ENCODE measurements at places on chromosomes 4 and X. TPM values are rescaled to one million over a fixed set of nuclear protein-coding genes. Genes with fewer than 3 reads are reported as not detected.
A peak's percentile ranks its signal among the peaks of the same experiment; 100 is the strongest.

The TCEAL1 gene
- 12.5 TPM for total RNA-seq

DNA sequence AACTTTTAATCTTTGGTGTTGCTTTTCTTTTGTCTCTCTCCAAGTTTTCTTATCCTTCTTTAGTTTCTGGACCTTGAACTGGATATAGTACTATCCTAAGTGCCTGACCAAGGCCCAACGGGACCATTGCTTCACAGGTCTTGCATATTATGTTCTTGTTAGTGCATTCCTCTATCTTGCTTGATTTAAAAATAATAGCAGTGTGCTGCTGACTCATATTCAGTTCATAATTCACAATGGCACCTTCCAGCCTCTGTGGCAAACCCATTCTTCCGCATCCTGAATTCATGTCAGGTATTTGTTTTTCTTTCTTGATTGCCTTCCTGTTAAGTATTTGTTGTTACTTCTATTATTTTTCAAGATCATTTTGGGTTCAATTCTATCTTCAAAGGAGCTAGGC is 197.1 kb upstream of the GIMD1 start:
- H3K4me1 ChIP-seq: peaks cover 8% of the 10 kb centered on the region
- no peaks in the 10 kb centered on the region for H3K36me3 ChIP-seq
- DNase-seq: no peak
- no peak overlapping the region for H3K4me3 ChIP-seq
- H3K27me3 ChIP-seq: no peaks in the 10 kb centered on the region

DNA sequence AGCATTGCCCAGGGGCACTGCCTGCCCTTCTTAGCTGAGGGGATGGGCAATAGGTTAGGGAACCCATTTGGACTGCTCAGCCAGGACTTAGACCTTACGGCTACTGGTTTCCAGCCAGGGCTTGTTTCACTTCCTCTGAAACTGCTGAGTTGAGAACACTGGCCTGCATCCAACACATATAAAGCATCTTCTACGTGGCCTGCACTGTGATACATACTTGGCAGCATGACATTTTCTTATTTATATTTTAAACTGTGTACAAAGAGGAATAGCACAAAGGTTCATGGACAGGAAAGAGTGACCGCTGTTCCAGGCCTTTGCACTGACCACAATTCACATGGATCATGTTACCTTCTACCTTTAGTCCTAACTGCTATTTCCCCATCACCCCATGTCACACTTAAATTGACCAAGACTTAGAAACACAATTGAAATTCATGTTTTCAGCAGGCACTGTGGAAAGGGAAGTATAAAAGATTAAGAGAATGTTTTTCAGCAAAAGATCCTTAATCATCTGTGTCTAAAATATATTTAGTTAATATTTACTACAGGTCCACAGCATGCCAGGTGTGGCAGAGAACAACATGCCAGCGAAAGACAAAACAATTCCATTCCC is 43.7 kb downstream of the NLGN4X start:
- H3K36me3 ChIP-seq: no peaks in the 10 kb centered on the region
- peaks cover 2% of the 10 kb centered on the region for H3K27me3 ChIP-seq
- no peak overlapping the region for H3K4me3 ChIP-seq
- no peak for DNase-seq
- H3K27ac ChIP-seq: no peak overlapping the region
- no peaks in the 10 kb centered on the region for H3K4me1 ChIP-seq

DNA sequence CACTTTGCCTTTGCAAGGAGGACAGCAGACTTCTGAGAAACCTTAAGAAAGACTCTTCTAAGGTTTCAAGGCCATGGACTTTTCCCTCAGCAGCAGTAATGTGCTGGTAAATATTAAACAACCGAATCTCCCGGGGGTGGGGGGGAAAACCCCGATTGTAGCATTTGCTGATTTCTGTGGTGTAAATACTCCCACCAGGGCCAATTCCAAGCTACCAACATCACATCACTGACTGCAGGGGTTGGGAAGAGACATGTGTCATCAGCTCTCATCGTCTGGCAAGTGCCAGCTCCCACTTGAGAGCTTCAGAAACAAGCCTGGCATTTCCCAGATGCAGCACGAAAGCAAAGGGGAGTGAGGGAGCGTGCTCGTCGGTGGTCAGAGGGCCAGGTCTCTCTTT is 101.2 kb downstream of the BCOR start:
- no peaks in the 10 kb centered on the region for H3K4me1 ChIP-seq
- DNase-seq: no peak
- H3K36me3 ChIP-seq: no peaks in the 10 kb centered on the region
- H3K27ac ChIP-seq: peak overlapping the region; percentile 52

- H3K4me1 ChIP-seq: no peaks in the 10 kb centered on the region
- H3K36me3 ChIP-seq: no peaks in the 10 kb centered on the region
- no peak overlapping the region for H3K27ac ChIP-seq
- peaks cover 5% of the 10 kb centered on the region for H3K27me3 ChIP-seq
- H3K4me3 ChIP-seq: no peak overlapping the region
Measured at GRCh38 chr4:5955201-5955821, 62.4 kb upstream of the CRMP1 start.

DNA sequence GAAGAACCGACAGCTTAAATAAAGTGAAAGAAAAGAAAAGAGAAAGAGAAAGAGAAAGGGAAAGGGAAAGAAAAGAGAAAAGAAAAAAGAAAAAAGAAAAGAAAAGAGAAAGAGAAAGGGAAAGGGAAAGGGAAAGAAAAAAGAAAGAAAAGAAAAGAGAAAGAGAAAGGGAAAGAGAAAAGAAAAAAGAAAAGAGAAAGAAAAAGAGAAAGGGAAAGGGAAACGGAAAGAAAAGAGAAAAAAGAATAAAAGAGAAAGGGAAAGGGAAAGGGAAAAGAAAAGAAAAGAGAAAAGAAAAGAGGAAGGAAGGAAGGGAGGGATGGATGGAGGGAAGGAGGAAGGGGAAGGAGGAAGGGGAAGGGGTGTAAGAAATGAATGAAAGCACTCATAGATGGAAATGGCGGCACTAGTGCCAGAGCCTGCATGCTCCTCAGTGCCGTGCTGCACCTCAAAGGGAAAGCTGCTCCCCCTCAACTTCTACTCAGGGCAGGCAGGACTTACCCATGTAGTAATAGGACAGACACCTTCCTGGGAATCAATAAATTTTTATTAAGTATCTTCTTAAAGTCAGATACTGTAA is 70.7 kb downstream of the AFAP1 start:
- no peak for DNase-seq
- peaks cover 4% of the 10 kb centered on the region for H3K27me3 ChIP-seq
- no peak overlapping the region for H3K27ac ChIP-seq

DNA sequence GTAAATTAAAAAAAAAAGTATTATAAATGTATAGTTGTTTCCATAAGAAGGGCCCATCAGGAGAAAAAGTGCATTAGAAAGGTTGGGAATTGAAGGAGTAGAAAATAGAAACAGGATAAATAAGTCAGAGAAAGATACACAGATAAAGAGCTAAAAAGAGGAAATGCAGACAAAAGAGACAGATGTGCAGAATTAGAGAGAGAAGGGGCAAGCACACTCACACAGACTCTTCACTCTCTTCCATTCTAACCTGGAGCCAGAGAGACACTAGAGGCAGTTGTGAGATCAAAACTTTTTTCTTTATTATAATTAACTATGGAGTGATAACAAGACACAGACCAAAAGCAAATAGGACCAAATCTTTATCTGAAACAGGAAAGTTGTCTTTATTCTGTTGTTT is 134.1 kb downstream of the CEP135 start:
- no peaks in the 10 kb centered on the region for H3K27me3 ChIP-seq
- no peak overlapping the region for H3K27ac ChIP-seq
- DNase-seq: no peak
- H3K4me3 ChIP-seq: no peak overlapping the region
- H3K4me1 ChIP-seq: peaks cover 26% of the 10 kb centered on the region

GRCh38 chrX:24306440-24306839 is 7.4 kb downstream of the SUPT20HL2 start:
- no peak for DNase-seq
- no peaks in the 10 kb centered on the region for H3K27me3 ChIP-seq
- H3K4me3 ChIP-seq: no peak overlapping the region
- no peaks in the 10 kb centered on the region for H3K36me3 ChIP-seq
- peaks cover 4% of the 10 kb centered on the region for H3K4me1 ChIP-seq

GRCh38 chr4:6956434-6957147 is 47.0 kb downstream of the TBC1D14 start:
- no peaks in the 10 kb centered on the region for H3K36me3 ChIP-seq
- peaks cover 13% of the 10 kb centered on the region for H3K4me1 ChIP-seq
- no peak overlapping the region for H3K27ac ChIP-seq
- peaks cover 3% of the 10 kb centered on the region for H3K27me3 ChIP-seq
- DNase-seq: no peak
- no peak overlapping the region for H3K4me3 ChIP-seq

- H3K36me3 ChIP-seq: no peaks in the 10 kb centered on the region
- peaks cover 1% of the 10 kb centered on the region for H3K27me3 ChIP-seq
- H3K4me1 ChIP-seq: peaks cover 4% of the 10 kb centered on the region
- H3K27ac ChIP-seq: no peak overlapping the region
Measured at GRCh38 chr4:180675359-180675650, 1567.9 kb upstream of the TENM3 start.

The WNK3 gene
- total RNA-seq: 12.5 TPM

- H3K36me3 ChIP-seq: no peaks in the 10 kb centered on the region
- H3K27me3 ChIP-seq: no peaks in the 10 kb centered on the region
- no peak overlapping the region for H3K27ac ChIP-seq
- H3K4me1 ChIP-seq: peaks cover 7% of the 10 kb centered on the region
- peak; percentile 53 for DNase-seq
Measured at GRCh38 chrX:118254611-118255010, 91.3 kb upstream of the WDR44 start.

DNA sequence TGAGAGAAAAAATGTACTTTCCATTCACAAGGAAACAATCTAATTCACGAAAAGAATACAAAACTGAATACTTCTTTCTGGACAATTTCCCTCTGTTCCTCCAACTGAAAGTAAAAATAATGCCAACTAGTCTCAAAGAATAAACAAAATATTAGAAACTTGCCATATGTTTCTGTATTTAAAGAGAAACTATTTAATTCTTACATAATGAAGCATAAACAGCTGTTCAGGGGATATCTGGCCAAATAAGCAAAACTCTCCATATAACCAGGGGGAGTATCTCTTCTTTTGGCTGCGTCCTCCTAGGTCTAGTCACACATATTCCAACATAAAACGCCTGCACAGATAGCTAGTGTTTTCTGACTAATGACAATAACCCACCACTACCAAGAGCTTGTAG is 805 bp downstream of the GATB start:
- no peak for DNase-seq
- peak overlapping the region; percentile 100 for H3K4me3 ChIP-seq
- H3K4me1 ChIP-seq: peaks cover 7% of the 10 kb centered on the region
- H3K27me3 ChIP-seq: peaks cover 6% of the 10 kb centered on the region
- peak overlapping the region; percentile 98 for H3K27ac ChIP-seq
- peaks cover 5% of the 10 kb centered on the region for H3K36me3 ChIP-seq

GRCh38 chr4:12421364-12421763 is 992.7 kb upstream of the HS3ST1 start:
- no peaks in the 10 kb centered on the region for H3K36me3 ChIP-seq
- no peak overlapping the region for H3K27ac ChIP-seq
- H3K27me3 ChIP-seq: no peaks in the 10 kb centered on the region

The EDA2R gene
- total RNA-seq: 13.0 TPM

- H3K27ac ChIP-seq: no peak overlapping the region
- no peaks in the 10 kb centered on the region for H3K36me3 ChIP-seq
- no peaks in the 10 kb centered on the region for H3K4me1 ChIP-seq
- DNase-seq: no peak
- H3K27me3 ChIP-seq: no peaks in the 10 kb centered on the region
Measured at GRCh38 chr4:14087459-14087858, 459.9 kb upstream of the BOD1L1 start.

GRCh38 chr4:19686456-19686855 is 565.2 kb upstream of the SLIT2 start:
- no peak overlapping the region for H3K27ac ChIP-seq
- H3K36me3 ChIP-seq: no peaks in the 10 kb centered on the region
- H3K4me1 ChIP-seq: no peaks in the 10 kb centered on the region

The NUDT10 gene
- 4.1 TPM for total RNA-seq

- peaks cover 5% of the 10 kb centered on the region for H3K4me1 ChIP-seq
- H3K4me3 ChIP-seq: no peak overlapping the region
- H3K27ac ChIP-seq: no peak overlapping the region
- no peak for DNase-seq
Measured at GRCh38 chrX:115419069-115419468, 129.6 kb downstream of the LUZP4 start.

Data from endothelial cell (in vitro differentiated cells).